ENCODE measurements at places on chromosomes 16 and 17. TPM values are rescaled to one million over a fixed set of nuclear protein-coding genes. Genes with fewer than 3 reads are reported as not detected.

The NPIPA3 gene
- 0.34 TPM for total RNA-seq

The ATAD5 gene
- total RNA-seq = 2.2 TPM

The ADGRG3 gene
- not detected for total RNA-seq

The DPEP3 gene
- total RNA-seq = not detected

The KRTAP9-4 gene
- not detected for total RNA-seq

The LRRC46 gene
- 0.15 TPM for total RNA-seq

The CLEC18B gene
- total RNA-seq = not detected

The SDK2 gene
- total RNA-seq = 0.15 TPM

The MEFV gene
- total RNA-seq = not detected

The RASL10B gene
- 5.1 TPM for total RNA-seq

The PIMREG gene
- 81.5 TPM for total RNA-seq

Measured in bronchus fibroblast of lung (primary cell).